Eye (tissue), 1 donor: ENCODE measurements at places on chromosomes 7 and 10.

DNA sequence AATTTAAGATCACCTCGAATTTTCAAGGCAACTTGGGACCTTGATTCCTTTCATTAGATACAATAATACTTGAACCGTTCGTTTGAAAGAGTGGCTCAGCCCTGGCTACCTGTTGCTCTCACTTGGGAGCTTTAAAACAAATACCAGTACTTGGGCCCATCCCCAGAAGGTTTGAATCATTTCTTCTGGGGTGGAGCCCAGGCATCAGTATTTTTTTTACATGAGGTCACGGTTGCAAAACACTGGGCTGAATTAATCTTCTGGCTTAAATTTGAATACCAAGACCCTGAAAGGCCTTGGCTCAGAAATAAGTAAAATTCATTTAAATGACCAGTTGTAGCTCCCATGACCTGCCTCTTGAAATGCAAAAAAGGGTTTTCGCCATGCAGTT is 214.9 kb downstream of the CREB5 start:
- DNase-seq = no peak

GRCh38 chr7:158689488-158689887 is 15.1 kb downstream of the NCAPG2 start:
- DNase-seq = no peak

DNA sequence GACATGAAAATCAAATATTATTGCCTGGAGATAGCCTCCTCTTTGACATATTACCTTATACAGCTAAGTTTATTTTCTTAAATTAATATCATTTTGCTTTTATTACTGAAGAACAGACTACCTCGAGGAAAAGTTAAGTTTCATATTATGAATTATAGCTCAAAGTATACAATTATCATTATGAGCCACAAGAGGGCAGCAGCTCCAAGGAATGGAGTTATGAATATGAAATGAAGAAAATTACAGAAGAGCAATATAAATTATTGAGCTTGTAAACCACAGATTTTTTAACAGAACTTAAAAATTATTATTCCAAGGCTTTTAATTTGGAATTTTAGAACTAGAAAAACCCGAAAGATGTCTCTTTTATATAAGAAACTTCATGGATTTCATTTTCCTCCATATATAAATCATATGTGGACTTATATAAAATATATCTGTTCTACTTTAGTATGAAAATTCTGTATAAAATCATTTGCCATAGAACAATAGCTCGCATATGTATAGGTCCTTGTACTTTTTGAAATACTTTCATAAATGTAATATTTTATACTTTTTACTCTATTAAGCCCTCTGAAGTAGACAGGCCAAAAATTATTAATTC is 40.1 kb downstream of the IQUB start:
- peak; percentile 72 for DNase-seq

- no peak for DNase-seq
Measured at GRCh38 chr10:46096446-46096845, 50.4 kb upstream of the MSMB start.

DNA sequence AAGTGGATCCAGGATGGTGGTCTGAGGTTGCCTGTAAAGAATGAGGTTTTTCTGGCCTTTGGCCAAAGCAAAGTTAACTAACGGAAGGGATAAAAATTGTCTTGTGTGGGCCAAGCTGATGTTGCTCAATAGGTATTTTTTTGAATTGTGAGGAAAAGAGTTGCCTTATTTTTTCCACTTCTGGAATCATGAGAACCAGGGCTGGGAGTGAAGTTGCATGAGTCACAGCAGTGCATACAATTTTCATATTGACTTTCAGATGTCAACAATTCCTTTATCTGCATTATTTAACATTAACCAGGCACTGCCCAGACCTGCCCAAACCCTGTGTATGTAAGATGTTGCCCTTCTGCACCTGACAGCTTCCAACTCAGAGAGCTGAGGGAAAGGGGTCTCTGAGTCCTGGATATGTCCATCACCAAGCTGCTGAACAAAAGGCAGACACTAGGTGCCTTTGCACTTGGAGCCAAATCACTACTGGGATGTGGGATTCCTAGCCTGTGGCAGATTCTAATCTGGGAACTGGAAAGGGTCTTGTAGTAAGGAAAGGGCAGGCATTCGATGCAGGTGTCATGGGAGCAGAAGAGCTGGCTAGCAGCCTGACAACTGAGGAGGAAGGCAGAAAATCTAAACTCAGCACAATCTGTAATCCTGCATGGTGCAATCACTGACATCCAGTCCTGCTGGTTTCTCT is 52.3 kb upstream of the SLC35B4 start:
- peak; percentile 12 for DNase-seq

DNA sequence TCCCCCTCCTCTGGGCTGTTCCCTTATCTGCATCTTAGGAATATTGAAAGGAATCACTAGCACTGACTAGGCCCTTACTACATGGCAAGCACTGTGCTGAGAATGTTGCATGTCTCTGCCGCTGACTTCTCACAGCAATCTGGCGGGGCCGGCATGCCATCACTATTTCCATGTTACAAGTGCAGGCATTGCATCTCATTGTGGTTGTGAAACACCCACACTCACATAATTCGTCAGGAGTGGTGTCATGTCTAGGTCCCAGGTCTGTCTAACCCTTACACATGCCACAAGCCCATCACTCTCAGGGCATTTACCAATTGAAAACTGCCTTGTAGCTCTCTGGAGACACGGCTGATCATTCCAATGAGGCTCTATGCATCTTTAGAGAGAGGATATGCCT is 8.5 kb upstream of the IL2RA start:
- DNase-seq = no peak

- no peak for DNase-seq
Measured at GRCh38 chr7:68862261-68862660, 736.0 kb upstream of the AUTS2 start.

DNA sequence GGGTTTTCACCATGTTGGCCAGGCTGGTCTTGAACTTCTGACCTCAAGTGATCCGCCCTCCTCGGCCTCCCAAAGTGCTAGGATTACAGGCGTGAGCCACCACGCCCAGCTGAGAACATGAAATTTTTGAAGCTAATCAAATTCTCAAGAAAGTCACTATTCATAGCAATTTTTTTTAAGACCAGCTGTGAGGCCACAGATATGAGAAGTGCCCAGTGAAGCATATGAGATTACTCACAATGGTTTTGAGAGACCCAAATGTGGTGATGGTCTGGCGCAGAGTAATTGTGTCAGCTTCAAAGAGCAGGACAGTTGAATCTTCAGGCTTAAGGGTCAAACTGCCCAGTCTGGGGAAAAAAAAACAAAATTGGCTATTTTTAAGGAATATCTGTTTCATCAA is 16.2 kb downstream of the NCOA4 start:
- DNase-seq = no peak

GRCh38 chr7:96093435-96093834 is 228.5 kb downstream of the SLC25A13 start:
- DNase-seq = no peak

DNA sequence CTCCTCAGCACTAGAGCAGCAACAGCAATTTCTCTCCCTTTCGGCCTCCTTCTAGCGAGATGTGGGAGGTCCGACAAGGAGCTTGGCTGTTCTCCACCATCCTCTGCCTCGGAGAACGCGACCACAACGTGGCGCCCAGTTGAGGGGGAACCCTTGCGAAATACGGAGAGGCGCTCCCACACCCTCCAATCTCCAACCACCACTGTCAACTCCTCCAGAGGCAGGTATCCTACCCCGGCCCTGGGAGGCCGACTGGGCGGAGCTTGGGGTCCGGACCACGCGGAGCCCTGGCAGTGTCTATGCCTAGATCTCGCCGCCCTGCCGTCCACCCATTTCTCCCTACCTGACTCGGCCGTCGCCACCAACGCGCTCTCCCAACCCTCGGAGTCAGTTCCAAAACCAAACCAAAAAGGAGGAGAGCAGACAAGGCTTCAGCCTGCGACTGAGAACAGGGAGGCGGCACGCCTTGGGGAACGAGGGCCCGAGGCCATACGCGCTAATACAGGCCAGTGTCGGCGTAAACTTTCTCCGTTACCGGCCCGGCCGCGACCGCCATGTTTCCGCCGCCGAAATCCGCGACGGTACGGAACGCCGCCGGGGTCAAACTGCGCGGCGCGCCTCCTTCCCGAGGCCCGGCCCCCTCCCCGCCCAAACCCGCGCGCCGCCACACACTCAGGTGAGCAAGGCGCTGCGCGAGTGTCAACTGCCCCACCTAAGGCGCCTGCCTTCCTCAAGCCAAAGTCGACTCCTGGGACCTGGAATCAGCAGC is at the start of gene TMEM168:
TMEM168 (minus strand) TSS at position 577 of the 769 bp plus-strand sequence. CDS start 5,568 bp downstream, outside the sequence.
- peak; percentile 93 for DNase-seq

DNA sequence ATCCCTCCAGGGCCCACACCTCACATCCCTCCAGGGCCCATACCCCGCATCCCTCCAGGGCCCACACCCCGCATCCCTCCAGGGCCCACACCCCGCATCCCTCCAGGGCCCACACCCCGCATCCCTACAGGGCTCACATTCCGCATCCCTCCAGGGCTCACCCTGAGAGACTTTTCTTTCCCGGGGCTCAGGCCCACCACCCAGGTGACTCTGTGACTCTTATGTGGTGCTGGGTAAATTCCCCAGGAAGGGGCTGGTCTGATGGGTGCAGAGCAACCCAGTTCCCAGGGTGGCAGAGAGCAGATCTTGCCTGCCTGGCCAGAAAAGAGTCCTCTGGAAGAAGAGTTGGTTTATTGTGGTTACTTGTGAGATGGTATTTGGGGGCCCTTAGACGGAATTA is 290.7 kb downstream of the TCERG1L start:
- DNase-seq = no peak

DNA sequence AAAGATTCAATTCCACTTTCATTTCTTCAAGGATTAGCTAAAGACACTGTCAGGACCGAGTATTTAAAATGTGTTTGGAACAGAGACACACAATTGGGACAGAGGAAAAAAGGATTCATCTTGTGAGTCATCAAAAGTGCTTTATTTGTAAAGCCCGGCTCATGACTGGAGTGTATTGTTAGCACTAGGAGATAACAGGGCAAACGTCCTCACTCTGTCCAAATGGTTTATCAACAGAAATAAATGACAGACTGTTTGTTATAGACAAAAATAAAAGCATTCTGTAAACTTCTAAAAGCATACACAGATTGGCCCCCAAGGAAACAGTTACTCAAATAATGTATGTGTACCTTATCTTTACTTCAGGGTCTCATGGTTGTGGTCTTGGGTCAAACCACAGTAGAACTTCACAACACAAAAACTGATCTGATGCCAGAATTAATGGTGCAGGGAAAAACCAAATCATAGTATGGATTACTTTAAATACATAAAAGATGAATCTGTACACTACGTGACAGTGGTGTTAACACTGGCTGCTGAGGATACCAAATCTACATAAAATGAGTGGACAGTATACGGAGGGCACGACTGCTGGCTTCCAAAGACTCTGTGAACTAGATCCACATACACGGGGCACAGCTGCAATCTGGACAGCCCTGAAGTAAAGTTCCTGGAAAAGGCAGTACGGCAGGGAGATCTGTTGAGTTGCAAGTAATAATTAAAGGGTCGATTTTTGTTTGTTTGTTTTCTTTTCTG is 179.4 kb downstream of the PIP4K2A start:
- DNase-seq = no peak

DNA sequence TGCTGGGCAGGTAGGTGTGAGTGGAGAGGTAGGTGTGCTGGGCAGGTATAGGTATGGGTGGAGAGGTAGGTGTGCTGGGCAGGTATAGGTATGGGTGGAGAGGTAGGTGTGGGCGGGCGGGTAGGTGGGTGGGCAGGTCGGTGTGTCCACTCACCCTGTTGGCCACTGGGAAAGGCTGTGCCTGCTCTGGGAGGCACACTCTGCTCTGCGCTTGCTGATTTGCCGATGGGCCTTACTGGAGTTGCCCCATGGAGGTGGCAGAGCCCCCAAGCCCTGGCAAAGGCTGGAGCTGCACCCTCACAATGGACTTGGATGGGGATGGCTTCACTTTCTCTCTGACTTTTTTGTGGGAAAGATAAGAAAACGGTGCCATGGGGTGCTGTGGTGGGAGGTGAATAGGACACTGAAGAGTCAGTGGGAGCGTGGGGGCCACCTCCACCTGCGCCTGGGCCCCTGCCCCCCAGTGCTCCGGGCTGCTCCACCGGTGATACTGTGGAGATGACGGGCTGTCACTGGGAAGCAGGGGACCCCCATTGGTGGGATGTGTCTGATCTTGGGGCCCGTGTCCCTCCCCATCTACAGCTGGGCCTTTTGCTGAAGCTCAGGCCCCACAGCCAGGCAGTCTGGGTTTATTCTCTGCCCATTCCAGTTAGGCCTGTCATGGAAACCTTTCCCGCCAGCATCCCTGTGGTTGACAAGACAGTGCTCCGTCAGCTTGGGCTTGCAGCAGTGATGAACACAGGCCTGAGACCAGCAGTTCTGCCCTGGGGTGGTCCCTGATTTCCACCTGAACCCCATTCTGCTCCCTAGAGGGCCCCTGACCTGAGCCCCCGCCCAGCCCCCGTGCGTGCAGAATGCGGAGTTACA is 75.0 kb downstream of the NKX6-2 start:
- no peak for DNase-seq

DNA sequence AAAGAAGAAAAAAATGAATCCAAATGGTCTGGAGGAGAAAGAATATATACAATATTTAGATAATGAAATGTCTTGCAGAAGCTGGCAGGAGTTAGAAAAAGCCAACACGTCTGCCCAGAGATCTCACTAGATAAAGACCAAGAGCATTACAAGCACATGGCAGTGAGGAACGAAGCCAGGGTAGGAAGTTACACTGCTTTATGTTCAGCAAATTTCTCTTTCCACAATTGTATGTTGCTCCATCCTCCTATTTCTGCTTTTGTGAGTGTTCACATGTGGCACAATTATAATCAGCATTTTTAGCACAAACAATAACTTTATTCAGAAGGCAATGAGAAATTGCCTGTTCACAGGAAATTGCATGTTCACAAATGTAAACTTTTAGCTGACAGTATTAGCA is 53.7 kb downstream of the LRRC17 start:
- no peak for DNase-seq
